Stimulated activated CD4-positive, alpha-beta T cell treated with anti-CD3 and anti-CD28 coated beads, Interleukin-15, amount 100 ng/mL, for 1 hour (primary cell): ENCODE measurements at places on chromosomes 1 and 21.

DNA sequence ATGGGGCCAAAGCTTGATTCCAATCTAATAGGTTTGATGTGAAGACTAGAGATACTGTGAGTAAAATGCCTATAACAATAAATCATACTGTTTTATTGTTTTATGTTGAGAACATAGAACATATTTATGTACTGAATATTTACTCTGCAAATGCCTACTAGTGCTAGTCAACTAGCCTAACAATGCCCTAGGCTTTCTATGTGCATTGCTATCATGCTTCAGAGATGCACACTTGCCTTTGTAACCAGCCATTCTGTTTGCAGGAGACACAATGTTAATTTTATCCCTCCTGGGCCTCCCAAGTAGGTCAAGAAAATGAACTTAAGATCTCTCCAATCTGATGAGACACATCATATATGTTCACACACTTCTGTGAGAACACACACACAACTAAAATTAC is 530.8 kb upstream of the BEND5 start:
- no peak for DNase-seq

DNA sequence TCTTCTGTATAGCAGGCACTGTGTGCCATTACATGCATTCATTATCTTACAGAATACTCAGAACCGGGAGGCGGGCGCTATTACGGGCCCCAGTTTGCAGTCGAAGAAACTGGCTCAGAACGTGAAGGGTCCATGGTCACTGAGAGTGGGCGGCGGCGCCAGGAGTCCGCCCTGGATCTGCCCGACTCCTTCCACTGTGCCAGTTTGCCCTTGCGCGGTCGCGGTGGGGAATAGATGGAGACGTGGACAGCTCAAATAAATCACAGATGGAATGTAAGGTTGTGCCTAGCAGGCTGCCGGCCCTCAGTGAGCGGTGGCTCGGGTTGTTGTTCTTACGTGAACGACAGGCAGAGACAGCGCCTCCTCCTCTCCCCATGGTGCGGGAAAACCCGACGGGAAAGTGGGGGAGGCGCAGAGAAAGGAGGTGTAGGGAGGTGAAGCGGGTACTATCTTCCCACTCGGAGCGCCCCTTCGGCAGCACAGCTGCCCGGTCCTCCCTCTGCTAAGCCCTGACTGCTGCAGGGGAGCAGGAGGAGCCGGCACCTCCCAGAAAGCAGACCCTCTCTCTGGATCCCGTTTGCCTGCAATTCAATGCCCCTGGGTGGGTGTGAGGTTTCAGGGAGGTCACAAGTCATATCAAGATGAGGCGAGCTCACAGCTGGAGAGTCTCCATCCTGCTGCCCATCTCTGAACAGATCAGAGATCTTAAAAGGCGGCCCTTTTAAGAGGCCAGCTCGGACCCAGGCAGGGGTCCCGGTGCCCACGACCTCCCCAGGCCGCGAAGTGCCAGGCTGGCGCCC is 1.1 kb downstream of the COL9A2 start:
- DNase-seq, result no peak

DNA sequence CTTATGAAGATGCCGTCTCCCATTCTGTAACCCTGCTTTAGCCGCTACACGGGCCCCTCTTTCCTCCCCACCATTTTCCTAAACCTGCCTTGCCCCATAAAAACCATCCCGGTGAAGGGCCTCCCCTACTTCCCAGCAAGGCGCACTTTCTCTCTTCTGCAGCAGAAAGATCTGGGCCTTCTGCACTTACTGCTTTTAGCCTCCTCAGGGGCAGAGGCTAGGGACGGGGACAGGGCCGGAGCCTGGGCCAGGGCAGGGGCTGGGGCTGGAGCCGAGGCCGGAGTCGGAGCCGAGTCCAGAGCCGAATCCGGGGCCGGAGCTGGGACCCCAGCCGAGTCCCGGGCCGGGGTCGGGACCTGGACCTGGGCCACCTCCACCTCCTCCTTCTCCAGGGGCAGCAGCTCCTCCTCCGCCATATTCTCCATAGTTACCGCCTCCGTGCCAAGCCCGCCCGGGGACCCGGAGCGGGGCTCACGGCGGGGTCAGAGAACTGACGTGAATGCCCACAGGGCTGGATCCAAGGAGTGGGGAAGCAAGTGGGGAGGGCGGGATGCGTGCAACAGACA is 382 bp downstream of the TRMT1L start:
- no peak for DNase-seq

DNA sequence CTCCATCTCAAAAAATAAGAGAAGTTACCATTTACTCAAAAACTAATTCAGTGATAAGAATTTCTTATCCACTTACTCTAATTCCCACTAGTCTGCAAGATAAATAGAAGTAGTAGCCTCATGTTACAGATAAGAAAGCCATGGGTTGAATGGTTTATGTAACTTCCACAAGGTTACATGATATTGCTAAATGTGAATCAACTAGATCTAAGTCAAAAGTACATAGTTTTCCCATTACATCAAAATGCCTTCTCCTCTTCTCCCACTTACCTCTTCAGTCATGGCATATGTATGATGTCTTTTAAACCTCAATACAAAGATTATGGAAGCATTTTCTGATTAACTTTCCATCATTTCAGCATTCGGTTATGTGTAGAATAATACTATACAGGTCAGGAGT is 108.5 kb downstream of the ASH1L start:
- DNase-seq, result no peak

- no peak for DNase-seq
Observed at GRCh38 chr1:156191292-156191964, 2.5 kb upstream of the SLC25A44 start.

GRCh38 chr1:44894591-44894990 is 51.5 kb upstream of the PTCH2 start:
- DNase-seq, result no peak

DNA sequence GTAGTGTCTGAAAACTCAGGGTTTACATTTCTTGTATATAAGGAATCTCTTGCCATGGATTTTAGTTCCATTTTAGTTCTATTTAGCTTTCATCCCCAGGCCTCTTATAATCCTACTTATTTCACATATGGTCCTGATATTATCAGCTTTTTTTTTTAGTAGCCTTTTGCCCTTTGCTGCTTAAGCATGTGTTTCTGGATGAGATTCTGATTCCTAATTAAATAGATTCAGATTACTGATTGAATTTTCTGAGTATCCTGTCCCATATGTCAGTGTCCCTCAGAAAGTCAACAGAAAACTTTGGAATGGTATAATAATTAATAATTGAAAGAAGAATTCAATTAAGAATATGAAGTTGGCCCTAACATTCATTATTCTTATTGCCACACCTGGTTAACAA is 134.7 kb upstream of the HOOK1 start:
- DNase-seq, result no peak

GRCh38 chr1:157189986-157190982 is 52.1 kb upstream of the ETV3 start:
- no peak for DNase-seq
